ENCODE measurements at places on chromosomes 16 and 17.

DNA sequence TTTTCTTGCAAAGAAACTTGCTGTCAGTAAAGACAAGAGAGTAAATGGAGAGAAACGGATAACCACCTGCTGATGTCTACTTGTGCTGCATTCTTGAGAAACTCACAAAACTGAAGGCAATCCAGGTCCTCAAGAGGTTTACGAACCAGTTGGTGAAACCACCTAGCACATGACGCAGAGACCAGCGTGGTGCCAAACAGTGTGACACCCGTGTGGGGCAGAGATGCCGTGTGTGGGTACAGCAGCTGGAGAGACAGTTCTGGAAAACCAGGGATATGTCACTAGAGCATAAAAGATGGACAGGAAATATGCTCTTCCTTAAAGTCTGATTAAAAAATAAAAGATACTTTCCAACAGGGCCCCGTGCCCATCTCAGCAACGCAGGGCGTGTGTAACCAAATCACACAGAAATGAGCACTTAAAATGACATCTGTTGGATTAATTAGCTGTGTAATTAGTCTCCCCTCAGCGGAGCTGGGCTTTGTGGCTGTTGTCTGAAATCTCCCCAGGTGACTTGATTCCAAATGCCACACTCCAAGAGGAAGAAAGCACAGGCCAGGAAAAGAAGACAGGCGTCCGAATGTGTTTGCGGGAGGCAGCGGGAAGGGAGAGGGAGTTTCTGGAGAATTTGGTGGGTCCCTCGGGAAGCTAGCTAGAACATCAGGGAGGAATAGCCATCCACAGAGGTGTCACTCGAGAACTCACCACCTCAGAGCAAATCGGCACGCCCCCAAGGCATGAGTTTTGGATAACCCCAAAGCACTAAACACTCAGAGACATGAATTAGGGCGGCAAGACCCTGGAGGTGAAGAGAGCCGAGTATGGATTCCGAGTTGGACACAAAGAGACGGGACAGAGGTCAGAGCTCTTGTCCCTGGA is 109.8 kb downstream of the ZFHX3 start:
- DNase-seq: no peak

GRCh38 chr16:11250091-11250785 is 5.8 kb downstream of the SOCS1 start:
- DNase-seq: no peak

DNA sequence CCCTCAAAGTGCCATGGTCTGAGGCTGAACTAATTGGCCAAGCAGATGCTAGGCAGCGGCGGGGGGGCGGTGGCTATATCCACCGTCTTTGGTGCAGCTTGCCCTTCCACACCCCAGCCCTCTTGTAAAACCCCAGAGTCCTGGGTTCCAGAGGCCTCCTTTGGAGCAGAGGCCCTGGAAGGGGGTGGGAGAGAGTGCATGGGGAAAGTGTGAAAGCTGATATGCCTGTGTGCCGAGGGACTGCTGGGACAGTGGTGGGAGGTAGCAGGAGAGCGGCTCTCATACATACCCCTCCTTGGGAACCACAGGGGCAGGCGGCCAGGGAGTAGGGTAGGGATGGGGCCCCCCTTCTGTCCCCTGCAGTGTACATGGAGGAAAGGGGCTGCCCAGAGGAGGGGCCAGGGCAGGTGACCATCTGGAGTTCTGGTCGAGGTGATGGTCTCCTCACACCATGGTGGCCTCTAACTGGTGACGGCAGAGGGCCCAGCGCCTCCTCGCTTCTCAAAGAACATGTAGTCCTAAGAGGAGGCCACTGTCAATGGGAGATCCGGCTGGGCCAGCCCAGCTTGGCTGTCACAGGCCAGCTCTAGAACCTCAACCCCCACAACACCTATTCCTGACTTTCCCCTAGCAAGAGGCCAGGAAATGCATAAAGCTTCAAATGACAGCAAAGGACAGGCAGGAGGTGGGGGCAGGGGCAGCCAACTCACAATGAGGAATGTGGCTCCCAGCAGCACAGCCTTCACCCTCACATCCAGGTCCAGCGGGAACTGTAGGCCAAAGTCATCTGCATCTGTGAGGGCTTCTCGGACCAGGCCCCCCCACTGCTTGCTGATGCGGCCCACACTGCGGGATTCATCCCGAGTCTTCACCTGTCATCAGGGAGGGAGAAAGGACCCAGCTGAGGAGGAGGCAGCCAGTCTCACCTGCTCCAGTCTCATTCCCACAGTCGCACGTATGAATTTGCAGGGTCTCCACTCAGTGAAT is 4.1 kb downstream of the PLSCR3 start:
- DNase-seq: no peak

GRCh38 chr17:64938290-64938689 is 19.0 kb upstream of the LRRC37A3 start:
- no peak for DNase-seq

- DNase-seq: no peak
Observed at GRCh38 chr17:73103641-73104335, 11.3 kb upstream of the SLC39A11 start.

DNA sequence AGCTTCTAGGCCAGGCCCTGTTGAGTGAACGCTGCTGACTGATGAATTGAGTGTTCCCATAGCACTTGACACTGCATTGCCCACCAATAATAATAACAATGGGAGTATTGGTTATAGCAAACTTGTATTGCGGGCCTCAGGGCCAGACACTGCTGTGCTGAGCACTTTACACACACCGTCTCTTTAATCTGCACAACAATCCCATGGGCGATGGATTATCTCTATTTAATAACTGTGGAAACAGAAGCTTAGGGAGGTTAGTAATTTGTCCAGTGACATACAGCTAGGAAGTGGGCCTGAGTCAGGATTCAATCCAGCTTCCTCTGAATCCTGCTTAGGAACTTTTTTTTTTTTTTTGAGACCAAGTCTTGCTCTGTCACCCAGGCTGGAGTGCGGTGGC is 11.2 kb downstream of the ARHGAP23 start:
- DNase-seq: no peak
